ENCODE measurements at places on chromosomes 11 and 22.

DNA sequence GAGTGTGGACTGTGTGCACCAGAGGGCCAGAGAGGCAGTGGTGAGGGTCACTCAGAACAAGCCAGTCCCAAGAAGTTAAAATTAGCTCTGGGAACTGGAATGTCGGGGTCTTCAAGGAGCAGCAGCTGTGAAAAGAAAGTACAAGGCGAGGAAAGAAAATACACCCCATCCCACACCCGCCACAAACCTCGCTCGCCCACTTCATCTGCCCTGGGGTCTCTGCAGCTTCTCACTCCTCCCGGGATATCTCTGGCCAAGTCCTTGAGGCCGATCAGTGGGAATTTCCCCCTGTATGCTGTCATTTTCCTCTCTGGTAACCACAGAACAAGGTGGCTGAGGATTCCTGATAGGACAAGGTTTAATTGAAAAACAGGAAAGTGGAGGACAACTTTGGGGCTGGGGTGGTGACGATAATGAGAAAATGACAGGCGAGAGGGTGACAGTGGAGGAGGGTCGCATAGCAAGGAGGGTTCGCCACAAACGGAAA is 36.3 kb upstream of the TIMP3 start:
- DNase-seq, result no peak

DNA sequence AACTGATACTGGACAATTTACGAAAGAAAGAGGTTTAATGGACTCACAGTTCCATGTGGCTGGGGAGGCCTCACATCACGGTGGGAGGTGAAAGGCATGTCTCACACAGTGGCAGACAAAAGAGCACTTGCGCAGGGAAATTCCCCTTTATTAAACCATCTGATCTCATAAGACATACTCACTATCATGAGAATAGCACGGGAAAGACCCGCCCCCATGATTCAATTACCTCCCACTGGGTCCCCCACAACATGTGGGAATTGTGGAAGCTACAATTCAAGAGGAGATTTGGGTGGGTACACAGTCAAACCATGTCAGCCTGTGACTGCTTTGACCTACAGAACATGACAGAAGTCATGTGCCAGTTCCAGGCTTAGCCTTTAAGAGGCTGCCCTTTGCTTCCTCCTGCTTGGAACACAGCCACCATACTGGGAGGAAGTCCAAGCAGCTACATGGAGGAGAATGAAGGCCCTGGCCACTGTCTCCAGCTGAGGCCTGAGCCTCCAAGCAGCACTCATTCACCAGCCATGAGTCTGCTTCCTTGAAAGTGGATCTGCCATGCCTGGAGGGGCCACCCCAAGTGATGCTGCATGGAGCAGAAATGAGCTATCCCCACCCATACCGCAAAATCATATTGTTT is 10.9 kb upstream of the GAL start:
- no peak for DNase-seq

DNA sequence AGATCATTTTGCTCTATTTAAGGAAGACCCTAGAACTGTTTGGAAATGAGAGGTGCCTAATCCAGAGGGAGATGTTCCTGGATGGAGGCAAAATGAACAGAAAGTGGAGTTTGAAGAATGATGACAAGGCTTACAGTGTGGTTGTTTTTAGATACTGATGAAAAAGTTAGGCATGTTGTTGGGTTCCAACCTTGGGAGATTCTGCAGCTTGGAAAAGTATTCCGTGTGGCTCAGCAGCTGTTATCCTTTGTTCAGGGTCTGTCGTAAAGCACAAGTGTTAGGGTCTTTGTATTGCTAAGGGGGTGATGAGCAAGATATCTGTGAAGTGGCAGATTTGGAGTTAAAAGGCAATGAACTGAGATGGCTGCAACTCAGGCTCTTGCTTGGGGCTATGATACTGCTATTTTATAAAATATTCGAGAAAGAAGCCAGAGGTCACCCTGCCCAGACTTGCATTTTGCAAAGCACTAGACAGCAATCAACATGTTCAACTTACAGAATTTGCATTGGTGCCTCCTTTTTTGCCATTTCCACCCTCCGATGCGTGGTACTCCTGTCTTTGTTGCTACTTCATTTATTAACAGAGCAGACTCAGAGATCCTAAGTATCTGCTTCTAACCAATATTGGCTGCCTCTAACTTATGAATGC is 45.3 kb upstream of the POGLUT3 start:
- no peak for DNase-seq

DNA sequence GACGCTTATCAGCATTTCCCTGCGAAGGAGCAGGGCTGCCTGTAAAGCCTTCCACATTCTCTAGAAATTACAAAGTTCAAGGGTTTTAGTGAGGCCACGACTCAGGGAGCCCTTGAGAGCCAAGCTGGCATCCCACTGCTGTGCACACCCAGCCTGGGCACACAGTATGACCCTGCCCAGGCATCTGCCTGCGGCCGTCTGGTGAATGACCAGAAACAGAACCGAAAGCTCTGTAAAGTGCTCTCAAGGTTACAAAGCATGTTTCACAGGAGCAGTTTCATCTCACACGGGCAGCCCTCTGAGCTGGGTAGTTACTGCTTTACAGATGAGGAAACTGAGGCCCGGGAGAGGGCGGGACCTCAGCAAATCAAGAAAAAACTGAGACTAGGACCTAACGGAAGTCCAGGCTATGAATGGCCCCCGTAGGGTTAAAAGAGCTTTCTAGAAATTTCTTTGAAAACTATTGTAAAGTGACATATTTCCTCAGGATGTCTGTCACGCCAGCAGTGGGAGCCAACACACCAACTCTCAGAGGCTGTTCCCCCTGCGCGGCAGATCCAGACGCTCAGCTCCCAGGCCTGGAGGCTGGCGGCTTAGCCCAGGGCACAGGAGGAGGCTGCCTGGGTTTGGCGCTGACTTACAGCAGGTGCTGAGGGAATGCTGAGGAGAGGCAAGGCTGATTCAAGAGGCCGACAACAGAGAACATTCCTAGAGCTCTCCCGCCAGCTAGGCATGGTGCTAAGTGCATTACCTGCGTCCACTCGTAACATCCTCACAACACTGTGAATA is 7.7 kb upstream of the TCF20 start:
- DNase-seq, result no peak

- no peak for DNase-seq
Measured at GRCh38 chr22:26115266-26115665, 54.0 kb upstream of the SEZ6L start.
